ENCODE measurements at places on chromosomes 16 and 17. TPM values are rescaled to one million over a fixed set of nuclear protein-coding genes. Genes with fewer than 3 reads are reported as not detected.
A peak's percentile ranks its signal among the peaks of the same experiment; 100 is the strongest.

Gene GUCY2D
- 0.12 TPM for total RNA-seq

Gene LGALS9B
- total RNA-seq: not detected

Gene CLEC3A
- not detected for total RNA-seq

Gene CCL22
- not detected for total RNA-seq

Gene SLC35G6
- not detected for total RNA-seq

DNA sequence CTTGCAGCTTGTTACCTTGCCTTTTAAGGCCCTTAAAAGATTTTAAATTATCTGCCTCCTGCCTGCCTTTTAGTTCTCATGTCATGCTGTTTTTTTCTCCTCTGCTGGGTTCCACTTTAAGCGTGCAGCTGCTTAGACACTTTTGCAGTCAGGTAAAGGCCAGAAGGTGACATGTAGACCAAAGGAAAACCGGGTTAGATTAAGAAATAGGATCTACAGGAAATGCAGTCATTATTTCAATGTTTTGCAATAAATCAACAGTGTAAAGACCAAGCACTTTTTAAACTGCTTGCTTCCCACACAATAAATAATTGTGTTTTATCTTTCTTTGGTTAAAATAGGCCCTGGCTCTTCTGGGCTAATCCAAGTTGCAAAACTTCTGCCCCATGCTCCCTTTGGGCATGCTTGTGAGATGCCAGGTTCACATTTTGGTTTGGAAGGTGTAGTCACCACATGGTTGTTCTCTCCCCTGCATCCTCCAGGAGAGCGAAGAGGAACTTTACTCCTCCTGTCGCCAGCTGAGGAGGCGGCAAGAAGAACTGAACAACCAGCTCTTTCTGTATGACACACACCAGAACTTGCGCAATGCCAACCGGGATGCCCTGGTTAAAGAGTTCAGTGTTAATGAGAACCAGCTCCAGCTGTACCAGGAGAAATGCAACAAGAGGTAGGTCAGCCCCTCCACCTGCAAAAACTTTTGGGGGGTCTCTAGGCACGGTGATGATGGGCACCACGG, 54.9 kb downstream of the SDR42E1 start:
- DNase-seq: peak; percentile 27

GRCh38 chr16:12862327-12862726, 39.1 kb upstream of the SHISA9 start:
- DNase-seq: no peak

DNA sequence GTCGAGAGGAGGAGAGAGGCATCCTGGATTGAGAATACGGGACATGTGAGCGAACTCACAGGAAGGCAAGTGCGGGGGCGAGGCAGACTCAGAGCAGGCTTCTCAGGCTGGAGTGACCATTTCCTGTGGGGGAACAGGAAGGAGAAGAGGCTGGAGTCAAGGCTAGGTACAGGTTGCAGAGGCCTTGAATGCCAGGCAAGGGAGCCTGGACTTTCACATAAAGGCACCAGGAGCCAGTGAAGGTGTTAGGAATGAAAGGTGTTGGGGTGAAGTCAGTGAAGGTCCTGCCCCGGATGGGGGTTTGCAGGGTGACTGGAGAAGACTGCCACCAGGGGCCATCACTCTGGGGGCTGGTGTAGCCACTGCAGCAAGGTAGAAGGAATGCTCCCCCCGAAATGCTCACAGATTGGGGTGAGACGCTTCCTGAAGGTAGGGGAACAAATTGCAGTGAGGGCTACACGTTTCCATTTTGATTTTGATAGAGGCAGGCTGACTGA, 5.3 kb upstream of the GPRC5C start:
- DNase-seq: no peak

DNA sequence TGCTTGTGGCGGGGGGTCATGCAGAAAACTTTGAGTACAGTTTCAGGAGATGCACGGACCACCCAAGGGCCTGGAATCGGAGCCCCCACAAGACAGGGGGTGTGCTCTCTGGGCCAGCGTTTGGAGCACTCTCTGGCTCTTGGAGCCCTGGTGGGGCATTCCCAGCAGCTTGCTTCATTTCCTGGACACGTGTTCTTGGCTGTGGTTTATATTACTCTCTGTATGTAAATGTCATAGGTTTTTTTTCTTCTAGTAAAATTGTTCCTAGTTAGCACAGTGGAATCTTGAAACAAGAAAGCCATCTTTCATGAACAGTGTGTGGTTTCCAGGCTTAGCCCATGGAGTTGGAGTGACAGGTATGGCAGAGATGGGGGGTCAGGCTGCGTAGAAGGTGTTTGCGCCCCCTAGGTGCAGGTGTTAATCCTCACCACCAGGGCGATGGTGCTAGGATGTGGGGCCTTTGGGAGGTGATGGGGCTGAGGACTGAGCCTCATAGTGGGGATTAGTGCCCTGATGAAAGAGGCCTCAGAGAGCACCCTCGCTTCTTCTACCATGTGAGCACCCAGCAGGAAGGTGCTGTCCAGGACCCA, 79.8 kb downstream of the JPH3 start:
- DNase-seq: no peak

DNA sequence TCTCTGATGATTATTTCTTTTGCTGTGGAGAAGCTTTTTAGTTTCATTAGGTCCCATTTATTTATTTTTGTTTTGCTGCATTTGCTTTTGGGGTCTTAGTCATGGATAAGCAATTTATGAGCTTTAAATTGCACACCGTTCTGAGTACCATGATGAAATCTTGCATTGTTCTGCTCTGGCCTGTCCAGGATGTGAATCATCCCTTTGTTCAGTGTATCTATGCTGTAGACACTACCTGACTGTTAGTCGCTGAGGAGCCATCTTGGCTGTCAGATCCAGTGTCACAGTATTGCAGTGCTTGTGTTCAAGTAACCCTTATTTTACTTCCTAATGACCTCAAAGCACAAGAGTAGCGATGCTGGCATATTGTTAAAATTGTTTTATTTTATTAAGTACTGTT, 218.0 kb upstream of the CNTNAP4 start:
- no peak for DNase-seq

DNA sequence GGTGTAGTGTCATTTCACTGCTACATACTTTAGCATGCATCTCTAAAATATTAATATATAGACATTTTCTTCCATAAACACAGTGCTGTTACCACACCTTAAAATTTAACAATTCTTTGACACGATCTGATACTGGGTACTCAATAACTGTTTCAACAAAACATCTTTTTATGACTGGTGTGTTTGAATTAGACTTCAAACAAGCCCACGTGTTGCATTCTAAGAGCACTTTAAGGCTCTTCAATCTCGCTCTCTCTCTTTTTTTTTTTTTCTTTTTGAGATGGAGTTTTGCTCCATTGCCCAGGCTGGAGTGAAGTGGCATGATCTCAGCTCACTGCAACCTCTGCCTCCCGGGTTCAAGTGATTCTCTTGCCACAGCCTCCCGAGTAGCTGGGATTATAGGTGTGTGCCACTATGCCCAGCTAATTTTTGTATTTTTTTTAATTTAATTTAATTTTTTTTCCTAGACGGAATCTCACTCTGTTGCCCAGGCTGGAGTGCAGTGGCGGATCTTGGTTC, 15.8 kb upstream of the SLC46A1 start:
- DNase-seq: no peak

Data from omental fat pad (tissue), 4 donors.